CD8-positive, alpha-beta T cell (primary cell): ENCODE measurements at places on chromosomes 2 and 18.

DNA sequence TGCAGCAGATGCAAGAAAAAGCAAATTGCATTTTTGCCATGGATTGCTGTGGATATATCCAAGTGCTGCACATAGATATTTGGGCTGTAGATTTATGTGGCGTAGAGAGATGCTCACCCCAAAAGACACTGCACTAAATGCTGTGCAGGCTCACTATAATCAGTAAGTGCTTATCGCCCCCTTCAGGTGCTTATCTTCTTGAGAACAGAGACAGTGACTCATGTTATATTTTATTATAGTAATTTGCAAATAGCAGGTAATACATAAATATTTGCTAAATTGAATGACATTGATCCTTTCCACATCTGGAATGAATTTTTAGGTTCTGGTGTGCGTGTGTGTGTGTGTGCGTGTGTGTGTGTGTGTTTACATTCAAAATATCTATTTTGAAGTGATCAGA, 36.8 kb upstream of the PLEKHM3 start:
- DNase-seq, result no peak

- DNase-seq, result no peak
Observed at GRCh38 chr2:232261776-232262175, 116.8 kb upstream of the ALPP start.

DNA sequence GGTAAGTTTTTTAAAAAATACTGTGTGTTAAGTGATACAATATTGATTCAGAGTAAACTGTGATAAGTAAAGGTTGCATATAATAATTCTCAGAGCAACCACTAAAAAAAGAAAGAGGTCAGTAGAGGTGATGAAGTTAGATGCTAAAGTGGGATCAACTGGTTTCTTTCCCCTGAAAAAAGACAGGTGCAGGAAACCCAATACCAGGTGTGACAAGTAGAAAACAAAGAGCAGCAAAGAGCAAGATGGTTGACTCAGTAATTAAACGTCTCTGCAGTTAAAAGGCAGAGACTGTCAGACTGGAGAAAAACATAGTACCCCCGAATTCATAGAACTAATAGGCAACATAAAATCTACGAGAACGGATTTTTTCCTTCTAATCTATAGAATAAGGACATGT, 128.3 kb downstream of the ATP9B start:
- no peak for DNase-seq

DNA sequence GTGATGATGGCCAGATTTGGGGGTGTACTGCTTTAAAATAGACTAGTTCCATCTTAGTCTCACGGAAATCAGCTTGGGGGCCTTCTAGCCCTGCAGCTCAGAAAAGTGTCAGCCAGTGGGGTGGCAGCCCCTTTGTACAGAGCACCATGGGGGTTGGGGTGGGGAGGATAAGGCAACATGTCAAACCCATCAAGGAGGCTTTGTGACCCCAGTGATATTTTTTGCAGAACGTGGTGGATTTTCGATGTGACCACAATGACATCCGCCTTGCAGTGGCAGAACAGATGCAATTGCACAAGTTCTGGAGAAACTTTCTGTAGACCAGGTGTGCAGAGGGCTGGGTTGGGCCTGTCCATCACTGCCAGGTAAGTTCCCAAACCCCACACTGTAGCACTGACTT, 3.0 kb upstream of the CD8A start:
- peak; percentile 90 for DNase-seq

GRCh38 chr2:170498619-170499018, 216.5 kb upstream of the SP5 start:
- no peak for DNase-seq

DNA sequence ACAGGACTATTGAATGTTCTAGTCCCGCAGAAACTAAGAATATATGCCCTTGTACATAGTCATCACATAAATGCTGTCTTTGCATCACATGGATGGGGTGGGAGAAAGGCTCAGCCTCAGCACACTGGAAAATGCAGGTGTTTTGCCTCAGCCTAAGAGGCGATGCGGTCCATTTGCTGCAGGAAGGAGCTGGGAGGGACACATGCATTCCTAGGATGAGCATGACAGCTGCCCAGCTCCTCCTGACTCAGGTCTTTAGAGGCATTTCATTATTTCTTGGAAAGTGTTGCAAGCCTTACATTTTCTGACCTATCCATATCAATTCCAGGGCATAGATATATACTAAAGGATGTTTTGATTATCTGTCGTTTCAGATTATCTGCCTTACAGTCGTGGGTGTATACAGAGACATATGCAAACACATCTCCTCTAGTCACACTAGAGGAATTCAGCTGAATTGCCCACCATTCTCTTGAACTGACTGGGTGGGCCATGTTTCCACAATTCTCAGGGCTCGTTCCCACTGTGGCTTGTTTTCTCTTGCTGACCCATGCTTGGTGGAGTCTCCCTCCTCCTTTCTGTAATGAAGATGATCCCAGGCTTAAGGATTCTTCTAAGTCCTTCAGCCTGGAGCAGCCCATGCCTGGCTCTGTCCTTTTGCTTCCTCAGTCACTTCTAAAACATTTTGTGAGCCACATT, 156.9 kb downstream of the SETBP1 start:
- DNase-seq, result no peak

DNA sequence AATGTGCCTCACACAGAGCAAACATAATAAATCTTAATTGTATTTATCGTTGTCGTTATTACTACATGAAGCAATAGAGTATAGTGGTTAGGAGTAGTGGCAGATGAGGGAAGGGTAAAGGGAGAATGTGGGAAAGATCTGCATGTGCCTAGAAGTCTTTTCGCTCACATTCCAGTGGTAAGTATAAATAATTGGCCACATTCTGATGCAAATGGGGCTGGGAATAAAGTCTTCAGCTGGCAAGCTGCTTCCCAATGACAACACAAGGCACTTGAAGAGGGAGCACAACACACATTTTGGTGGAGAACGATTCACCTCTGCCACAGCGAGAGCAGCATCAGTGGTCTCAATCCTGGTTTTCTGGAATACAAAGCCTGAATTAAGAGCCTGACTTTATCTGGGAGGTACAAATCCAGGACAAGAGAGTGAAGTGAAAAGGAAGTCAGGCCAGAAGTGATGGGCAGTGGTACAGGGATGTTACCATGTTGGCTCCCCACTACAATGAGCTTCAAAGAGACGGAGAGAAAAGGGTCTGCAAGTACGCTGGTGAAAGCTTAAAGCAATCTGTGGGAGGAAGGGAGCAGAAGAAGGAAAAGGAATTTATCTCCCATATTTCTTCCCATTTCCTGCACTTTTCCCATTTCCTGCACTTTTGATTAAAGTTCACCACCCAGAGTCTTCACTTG, 112.3 kb downstream of the ARHGAP15 start:
- DNase-seq, result no peak

GRCh38 chr18:55401638-55402191, 186.3 kb downstream of the TCF4 start:
- DNase-seq, result no peak

- DNase-seq, result peak; percentile 84
Observed at GRCh38 chr18:50297621-50298442, 10.3 kb upstream of the CXXC1 start.

GRCh38 chr2:38344813-38345212, 32.3 kb downstream of the ATL2 start:
- no peak for DNase-seq

GRCh38 chr2:172849519-172850217, 114.0 kb downstream of the RAPGEF4 start:
- no peak for DNase-seq
